ENCODE measurements at places on chromosomes 3 and 15. TPM values are rescaled to one million over a fixed set of nuclear protein-coding genes. Genes with fewer than 3 reads are reported as not detected.

Gene ROPN1
- 0.21 TPM for total RNA-seq

Gene SYNM
- total RNA-seq, result 0.82 TPM

Gene ARGFX
- not detected for total RNA-seq

Gene CHDH
- not detected for total RNA-seq

Gene MTMR10
- total RNA-seq, result 11.7 TPM

Gene C15orf62
- 0.27 TPM for total RNA-seq

Gene RPSA
- 2,964 TPM for total RNA-seq

GRCh38 chr15:61524545-61524944 is 295.4 kb upstream of the RORA start:
- DNase-seq, result no peak

DNA sequence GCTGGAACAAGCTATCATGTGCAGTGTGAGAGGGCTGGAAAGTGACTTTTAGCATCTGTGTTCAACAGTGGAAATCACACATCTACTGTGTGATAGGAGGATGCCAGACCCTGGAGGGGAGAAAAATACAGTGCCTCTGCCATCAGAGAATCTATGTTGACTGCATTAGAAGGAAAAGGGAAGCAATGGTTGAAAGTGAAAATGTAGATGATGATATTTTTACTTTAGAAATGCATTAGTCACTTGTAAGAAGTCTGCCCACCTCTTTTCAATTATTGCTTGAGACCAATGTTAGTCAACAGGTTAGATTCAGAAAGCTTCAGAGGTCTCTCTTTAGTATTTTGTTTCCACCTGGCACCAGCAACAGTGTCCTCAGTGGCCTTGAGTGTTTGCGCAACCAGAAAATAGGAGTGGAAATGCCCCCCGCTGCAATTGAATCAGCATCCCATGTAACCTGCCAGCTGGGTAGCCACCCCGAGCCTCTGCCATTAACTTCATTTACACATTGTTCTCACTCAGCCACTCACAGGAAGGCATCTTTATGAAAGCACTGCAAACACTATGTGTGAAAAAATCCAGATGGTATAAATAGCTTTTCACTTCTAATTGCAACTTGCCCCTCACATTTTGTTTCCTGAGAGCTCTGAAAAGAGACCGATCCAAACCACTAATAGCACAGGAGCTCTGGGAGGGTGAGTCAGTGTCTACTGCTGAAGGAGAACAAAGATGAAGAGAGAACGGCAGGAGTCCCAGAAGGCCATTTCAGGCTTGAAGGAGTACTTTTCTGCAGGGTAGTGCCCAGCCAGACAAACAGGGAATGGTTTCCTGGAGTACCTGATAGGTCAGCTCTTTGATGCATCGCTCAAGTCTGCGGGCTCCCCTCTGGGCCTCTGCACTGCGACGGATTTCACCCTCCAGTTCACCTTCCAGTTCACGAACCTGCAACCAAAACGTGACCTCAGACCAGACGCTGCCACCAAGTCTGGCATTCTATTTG is 92.1 kb downstream of the HHLA2 start:
- no peak for DNase-seq

- no peak for DNase-seq
These were observed 50.2 kb upstream of the PRR20G start for GRCh38 chr3:127337911-127338531.

DNA sequence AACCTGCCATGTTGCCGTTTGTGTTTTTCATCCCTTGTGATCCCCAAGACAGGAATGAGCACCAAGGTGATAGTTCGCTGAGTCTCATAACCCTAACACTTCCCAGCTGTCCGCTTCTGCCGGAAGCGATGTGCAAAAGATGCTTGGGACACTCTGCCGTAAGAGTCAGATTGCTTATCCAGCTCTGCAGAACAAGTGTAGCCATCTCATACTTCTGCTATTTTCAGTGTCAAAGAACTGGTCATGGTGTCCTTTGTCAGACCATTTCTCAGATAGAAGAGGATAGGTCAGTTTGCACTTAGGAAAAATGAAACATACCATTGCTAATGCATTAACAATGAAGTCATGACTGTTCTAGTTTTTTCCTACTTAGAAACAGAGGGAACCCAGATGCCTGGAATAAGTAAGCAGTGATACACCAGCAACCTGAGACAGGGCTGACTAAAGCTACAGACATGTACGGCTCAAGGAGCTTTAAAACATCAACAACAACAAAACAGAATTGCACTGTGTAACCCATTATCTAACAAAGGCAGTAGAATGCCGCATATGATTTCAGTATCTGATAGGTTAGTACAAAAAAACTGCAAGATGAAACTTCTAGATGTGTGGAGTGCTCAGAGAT is 134.0 kb upstream of the IL12A start:
- DNase-seq, result peak; percentile 96

- peak; percentile 44 for DNase-seq
These were observed 69.2 kb upstream of the MFGE8 start for GRCh38 chr15:88982304-88982945.

DNA sequence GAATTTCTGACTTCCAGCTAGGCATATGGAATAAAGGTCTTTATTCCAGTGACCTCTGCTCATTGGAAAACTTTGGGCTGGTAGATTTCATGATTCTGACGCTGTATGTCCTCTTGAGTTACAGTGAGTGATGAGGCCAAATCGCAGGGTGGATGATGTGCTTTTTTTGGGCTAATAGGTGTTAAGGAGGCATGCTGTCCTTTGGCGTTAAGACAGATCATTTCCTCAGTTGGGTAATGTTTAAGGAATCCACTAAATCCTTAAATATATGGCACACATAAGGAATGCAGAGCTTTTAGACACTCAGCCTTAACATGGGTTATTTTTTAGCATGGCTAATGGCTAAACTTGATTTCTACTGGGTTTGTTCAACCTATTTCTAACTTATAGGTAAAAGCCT is 87.9 kb downstream of the LPP start:
- DNase-seq, result no peak

- no peak for DNase-seq
These were observed 6.1 kb upstream of the CHST14 start for GRCh38 chr15:40464595-40465185.

- no peak for DNase-seq
These were observed 75.6 kb downstream of the BFSP2 start for GRCh38 chr3:133475245-133476010.

DNA sequence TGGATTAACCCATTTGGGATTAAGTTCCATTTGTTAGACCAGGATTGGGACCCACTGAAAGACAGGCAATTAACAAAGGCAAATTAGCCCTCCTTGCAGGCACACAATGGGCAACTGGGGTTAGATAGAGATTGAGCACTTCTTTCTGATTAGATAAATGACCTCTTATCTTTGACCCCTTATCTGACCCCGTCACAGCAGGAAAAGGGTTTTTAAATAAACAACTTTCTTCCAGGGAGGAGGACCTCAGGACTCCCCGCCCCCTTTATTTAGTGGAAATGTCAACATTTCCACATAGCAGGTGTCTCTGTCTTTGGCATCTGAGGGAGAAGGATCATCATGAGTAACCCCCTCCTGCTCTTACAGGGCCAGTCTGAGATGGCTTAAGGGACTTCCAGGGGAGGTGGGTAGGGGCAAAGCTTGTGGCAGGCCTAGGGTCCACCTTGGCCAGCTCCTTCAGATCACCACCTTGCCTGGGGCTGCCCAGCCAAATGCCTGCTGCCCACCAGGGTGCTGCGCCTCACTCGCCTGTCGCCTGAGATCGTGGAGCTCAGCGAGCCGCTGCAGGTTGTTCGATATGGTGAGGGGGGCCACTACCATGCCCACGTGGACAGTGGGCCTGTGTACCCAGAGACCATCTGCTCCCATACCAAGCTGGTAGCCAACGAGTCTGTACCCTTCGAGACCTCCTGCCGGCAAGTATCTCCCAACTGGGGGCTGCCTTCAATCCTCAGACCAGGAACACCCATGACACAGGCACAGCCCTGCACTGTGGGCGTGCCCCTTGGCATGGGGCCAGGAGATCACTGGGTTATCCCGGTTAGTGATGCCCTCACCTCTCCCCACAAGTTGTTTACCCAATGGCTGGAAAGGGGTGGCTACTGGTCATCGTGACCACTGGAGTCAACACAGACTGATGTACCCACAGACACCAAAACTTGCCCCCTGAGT is 2.6 kb upstream of the WDR6 start:
- no peak for DNase-seq

- DNase-seq, result no peak
These were observed 56.5 kb downstream of the RAB7A start for GRCh38 chr3:128782282-128783146.

GRCh38 chr15:41401904-41402267 is 410 bp downstream of the NDUFAF1 start:
- no peak for DNase-seq

GRCh38 chr3:140529096-140529495 is 148.8 kb upstream of the TRIM42 start:
- peak; percentile 100 for DNase-seq

GRCh38 chr15:66044837-66045236 is 175.5 kb downstream of the RAB11A start:
- no peak for DNase-seq

DNA sequence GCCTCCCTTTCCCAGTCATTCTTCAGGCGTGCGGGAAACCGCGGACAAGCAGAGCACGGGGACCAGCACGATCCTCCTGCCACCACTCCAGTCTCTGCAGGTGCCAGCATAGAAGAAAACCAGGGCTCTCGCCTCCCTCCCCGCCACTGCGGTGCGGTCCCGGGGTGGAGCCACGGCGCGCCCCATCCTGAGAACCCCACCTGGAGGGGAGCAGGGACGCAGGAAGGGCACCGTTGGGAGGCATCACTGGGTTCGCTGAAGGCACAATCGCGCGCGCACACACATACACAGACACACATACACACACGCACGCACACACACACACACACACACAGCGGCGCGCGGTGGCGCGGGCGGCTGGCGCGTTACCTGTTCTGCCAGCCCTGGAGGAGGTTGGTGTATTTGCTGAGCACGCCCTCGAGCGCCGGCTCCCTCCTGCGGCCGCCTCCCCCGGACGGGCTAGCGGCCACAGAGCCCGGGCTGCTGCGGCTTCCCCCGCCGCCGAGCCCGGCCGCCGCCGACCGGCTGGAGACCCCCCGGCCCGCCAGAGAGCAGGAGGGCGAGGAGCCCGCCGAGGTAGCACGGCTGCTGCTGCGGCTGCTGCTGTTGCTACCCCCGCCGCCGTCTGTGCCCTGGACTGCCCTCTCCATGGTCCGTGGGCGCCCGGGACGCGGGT is 394 bp downstream of the OSBPL10 start:
- DNase-seq, result peak; percentile 67

DNA sequence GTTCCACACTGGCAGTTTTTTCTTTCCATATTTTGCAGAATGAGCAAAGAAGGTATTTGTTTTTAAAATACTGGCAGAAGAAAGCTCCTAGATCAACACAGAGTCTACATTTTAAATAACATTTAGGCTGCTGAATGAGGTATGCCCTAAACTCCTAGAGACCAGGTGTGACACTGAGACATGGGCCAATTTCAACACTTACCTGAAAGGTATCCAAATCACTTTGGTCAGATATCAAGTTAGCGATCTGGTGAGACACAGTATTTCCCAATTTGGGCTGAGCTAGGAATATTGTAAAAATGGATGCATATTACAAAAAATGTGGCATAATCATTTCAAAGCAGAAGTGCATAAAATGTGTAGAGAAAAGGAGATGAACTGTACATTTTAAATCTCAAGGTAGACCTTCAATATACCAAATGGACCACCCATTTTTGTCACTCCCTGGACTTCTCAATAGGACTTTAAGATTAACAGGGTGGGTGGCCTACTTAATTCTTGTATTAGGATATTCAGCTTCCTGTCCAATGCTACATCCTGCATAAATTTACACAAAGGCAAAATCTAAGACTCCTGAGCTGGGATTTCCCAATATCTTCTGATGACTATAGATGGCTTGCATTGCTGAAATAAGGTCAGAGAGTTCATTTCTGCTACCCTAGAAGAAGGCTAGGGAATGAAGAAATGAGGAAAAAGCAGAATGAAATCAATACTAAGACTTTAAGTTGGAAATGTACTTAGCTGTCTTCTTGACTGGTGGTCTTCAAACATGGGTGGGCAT is 487.8 kb downstream of the FOXP1 start:
- no peak for DNase-seq

- DNase-seq, result no peak
These were observed 173.7 kb downstream of the B3GALNT1 start for GRCh38 chr3:160931474-160931873.

DNA sequence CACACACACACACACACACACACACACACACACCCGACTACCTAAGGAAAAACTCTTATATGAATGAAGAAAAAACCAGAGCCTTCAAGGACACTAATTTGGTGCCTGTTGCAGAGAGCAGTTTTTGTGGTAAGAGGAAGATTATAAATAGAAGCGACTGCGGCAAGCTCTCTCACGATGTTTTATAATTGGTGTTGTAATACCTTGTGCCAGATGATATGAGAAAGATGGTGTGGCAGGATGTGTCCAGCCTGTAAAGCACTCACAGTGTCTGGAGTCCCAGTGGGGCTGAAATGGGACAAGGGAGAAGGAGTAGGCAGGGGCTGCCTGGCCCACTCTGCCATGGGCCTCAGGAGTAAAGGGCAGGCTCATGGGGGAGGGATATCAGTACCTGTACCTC is 839.9 kb downstream of the AGBL1 start:
- no peak for DNase-seq

DNA sequence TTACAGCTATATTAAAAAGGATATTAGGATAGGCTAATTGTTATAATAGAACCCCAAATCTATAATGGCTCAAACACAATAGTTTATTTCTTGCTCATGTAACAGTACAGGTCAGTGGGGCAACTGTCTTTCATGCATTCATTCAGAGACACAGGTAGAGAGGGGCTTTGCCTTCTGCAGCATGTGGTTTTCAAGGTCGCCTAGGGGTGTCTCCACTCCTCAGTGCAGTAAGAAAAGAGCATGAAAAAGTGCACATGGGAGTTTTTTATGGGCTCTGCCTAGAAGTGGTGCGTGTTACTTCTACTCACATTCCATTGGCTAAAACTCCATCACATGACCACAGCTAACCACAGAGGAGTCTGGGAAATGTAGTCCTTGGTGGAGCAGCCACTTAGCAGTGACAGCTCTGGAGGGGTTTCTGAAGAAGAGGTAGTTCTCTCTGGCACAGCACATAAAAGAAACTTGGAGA is 1.8 kb downstream of the ZBTB38 start:
- peak; percentile 98 for DNase-seq

DNA sequence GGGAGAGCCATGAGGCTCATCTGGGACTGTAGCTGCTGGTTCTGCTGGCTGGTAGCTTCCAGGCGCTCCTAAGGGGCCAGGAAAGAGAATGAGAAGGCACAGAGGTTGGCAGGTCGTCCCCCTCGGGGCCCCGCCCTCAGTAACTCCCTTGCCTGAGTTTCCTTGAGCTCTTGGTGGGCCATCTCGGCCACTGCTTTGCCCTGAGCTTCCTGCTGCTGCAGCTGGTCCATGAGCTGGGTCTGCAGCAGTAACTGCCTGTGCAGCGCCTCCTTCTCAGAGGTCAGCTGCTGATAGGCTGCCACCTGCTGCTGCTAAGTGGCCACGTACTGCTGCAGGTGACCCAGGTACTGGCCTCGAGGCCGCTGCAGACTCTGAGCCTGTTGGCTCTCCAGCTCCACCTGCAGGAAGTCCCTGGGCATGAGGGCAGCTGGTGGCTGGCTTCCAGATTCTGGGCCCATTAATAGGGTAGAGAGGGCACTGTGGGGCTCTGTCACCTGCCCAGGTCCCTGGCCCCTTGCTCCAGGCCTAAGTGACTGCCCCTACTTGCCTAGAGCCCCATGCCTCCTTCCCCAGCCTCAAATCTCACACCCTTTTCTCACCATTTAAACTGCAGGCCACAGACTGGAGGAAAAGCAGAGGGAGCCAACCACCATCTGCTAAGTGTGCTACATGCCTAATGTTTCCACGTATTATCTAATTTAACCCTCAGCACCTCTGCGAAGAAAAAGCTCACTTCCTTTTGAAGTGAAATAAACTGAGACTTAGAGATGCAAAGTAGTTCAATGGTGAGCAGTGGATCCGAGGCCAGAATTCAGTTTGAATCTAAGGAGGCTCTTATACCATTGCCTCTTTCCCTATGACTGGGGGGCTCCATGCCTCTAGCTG is 10.8 kb upstream of the VPS33B start:
- peak; percentile 18 for DNase-seq
